ENCODE measurements at places on chromosomes 7 and 10. TPM values are rescaled to one million over a fixed set of nuclear protein-coding genes. Genes with fewer than 3 reads are reported as not detected.
A peak's percentile ranks its signal among the peaks of the same experiment; 100 is the strongest.

DNA sequence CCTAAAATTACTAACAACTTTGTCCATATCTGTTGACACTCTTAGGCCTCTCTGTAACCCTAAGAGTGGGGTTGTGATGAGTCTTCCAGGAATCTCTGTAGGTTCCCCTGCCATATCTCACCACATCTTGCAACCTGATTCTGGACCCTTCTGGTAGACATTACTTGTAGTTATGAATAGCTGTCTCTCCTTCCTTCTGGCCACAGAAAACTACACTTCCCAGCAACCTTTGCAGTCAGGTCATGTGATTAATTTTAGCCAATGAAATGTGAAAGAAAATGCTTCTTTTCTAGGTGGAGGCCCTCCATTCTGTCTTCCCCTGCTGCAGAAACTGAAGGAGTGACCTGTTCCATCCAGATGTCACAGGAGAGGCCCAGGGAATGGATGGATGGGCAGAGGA lies 147.6 kb upstream of the AOAH start:
- no peak for DNase-seq

DNA sequence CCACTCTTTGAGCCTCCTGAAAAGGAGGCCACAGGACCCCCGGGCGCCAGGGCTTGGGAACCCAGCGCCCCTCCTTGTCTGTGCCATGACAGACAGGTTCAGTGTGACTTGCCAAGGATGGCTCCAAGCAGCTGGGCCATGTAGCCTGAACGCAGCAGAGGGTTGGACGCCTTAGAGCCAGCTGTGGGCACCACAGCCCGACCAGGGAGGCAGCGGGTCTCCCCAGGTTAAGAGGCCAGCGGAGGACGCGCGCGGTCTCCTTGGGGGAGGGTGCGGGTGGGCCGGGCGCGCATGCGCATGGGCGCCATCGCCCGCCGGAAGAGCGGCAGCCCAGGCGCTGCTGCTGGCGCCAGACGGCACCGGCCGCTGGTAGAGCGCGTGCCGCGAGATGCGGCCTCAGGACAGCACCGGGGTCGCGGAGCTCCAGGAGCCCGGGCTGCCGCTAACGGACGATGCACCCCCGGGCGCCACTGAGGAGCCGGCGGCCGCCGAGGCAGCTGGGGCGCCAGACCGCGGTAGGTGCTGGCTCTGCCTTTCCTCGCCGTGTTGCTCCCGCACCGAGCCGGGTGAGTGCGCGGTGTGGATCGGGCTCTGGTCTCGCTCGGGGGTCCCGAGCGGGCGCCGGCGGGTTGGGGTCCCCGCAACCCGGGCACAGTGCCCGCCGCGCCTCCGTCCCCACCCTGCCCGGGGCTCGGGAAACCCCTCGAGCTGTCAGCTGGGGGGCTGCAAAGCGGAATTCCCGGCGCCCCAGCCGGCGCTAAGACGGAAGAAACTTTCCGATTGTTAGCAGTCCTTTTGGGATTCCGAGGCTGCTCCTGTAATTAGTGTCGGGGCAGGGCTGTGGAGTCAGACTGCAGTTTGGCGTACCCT lies at the start of gene SLC35G1:
TSS of gene SLC35G1 (plus strand) at position 333 of the 870 bp plus-strand sequence. CDS start at position 389, 56 bp downstream.
- DNase-seq: peak; percentile 53

DNA sequence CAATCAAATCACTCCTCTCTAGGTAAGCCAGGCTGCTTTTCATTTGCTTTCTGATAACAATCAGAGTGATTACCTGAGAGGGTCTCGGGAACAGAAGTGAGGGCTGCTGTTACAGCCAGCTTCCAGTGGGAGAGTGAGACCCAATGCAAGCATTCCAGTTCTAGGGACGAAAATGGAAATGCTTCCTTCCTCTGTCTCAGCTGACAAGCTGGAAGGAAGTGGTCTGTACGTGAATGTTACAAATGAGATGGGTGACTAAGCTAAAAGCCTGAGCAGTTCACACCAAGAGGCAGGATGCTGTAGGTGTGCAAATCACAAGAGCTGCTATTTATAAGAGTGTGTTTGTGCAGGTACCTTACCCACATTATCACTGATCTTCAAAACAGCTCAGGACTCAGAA lies 772.4 kb downstream of the GRID1 start:
- DNase-seq: no peak

- DNase-seq: no peak
Observed at GRCh38 chr10:75000748-75001321, 110.6 kb upstream of the SAMD8 start.

- peak; percentile 33 for DNase-seq
Observed at GRCh38 chr7:31114593-31115343, 62.7 kb downstream of the ADCYAP1R1 start.

GRCh38 chr7:12074889-12075288 lies 136.2 kb upstream of the TMEM106B start:
- no peak for DNase-seq

DNA sequence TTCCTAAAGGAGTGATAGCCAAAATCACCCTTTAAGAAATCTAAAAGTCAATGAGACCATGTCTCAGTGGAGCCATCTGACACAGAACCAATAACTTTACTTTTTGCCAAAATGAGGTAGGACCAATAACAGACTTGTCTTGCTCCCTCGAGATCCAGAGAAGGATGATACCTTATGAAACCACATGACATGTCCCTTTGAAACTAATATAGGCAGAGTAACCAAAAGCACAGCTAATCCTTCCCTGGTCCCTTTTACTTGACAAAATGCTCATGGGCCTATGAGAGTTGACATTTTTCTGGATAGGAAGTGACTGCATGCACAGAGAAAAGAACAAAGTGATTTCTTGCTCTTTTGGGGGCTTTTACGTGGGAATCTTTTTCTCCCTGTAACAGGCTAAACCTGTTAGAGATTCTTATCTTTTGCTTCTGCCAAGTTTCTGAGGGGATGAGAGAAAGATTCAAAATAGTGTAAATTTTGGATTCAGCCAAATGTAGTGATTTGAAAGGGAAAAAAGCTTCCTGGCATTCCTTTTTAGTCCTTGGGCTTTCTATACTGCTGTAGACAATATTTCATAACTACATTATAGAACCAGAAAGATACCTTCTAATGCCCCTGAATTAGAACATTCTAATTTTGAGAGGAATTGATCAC lies 87.6 kb downstream of the ARMH3 start:
- DNase-seq: no peak

DNA sequence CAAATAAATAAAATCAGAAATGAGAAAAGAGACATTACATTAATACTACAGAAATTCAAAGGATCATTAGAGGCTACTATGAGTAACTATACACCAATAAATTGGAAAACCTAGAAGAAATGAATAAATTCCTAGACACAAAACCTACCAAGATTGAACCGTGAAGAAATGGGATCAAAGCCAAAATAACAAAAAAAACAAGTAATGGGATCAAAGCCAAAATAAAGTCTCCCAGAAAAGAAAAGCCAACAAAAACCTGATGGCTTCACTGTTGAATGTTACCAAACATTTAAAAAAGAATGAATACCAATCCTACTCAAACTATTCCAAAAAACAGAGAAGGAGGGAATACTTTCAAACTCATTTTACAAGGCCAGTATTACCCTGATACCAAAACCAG lies 20.0 kb downstream of the GSDME start:
- no peak for DNase-seq

DNA sequence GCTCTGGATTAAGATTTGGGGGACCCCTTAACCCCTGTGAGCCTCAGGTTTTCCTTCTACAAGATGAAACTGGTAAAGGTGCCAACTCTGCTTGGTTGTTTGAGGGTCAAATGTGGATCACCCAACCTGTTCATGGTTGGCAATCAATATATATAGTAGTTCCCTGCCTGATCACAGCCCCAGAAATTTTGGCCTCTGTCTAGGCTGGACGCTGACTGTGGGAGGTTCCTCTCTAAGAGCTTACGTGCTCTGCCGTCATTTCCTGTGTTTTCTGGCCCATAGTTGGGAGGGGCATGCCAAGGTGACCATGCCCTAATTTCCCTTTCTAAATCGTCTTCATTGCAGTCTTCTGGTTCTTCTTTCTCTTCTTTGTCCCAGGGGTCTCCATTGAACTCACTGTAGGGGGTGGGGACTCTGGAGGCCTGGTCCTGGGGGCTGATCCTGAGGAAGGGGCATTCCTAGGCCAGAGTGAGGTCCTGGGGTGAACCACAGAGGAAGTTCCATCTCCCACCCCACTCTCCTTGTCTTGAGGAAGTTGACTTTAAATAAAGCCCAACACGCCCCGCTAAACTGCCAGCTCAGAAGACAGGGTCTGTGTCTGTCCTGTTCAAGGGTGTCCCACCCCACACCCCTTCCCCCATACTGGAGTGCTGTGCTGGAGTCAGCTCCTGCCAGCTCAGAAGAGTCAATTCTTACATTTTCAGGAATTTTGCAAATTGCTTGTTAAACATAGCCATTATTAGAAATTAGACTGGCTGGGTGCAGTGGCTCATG lies 98.9 kb upstream of the SDK1 start:
- DNase-seq: no peak

GRCh38 chr10:21293518-21294356 lies 231.7 kb downstream of the SKIDA1 start:
- DNase-seq: no peak

DNA sequence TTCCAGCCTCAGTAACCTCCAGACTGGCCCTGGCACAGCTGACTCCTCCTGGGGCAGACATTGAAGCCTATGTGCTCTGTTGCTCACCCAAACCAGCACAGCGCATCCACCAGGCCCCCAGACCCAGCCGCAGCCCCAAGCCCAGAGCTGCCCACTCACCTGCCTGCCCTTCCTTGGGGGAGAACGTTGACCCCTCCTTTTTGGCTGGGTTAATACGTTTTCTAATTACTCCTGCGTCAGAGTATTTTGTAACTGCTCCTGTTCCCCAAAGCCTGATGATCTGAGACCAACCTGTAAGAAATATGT lies 106.9 kb upstream of the NPS start:
- DNase-seq: no peak

- DNase-seq: no peak
Observed at GRCh38 chr7:85833066-85833465, 646.2 kb upstream of the SEMA3D start.

DNA sequence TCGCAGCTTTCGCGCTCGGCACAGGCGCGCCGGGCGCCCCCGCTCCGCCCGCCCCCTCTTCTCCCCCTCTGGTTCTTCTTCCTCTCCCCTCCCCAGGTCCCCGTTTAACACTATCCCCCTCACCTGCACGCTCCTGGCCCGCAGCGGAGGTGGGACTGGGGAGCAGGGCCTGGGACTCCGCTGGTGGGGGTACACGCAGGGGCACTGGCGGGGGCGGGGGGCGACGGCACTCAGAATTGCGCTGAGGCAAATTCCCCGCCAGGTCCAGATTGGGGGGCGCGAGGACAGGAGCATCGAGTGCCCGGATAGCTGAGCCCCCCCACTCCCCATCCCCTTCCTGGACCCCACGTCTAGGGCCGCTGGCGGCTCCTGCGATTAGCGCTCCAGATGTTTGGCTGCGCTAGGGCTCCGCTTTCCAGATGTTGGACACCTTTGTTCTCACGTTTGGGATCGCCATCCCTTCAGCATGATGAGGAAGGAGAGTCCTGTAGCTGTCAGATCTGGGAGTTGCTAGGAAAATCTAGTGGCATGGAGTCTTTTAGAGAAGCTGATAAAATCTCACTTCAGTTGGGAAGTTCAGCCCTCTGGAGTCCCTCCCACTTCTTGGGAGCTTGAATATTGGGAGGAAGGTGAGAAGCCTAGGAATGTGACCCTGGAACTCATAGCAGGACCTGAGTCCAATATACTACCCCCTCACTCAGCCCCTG lies 31.4 kb upstream of the PAX2 start:
- DNase-seq: no peak

GRCh38 chr7:55144333-55145317 lies 125.8 kb downstream of the EGFR start:
- DNase-seq: no peak

- no peak for DNase-seq
Observed at GRCh38 chr10:69239816-69240434, 19.8 kb downstream of the HKDC1 start.

DNA sequence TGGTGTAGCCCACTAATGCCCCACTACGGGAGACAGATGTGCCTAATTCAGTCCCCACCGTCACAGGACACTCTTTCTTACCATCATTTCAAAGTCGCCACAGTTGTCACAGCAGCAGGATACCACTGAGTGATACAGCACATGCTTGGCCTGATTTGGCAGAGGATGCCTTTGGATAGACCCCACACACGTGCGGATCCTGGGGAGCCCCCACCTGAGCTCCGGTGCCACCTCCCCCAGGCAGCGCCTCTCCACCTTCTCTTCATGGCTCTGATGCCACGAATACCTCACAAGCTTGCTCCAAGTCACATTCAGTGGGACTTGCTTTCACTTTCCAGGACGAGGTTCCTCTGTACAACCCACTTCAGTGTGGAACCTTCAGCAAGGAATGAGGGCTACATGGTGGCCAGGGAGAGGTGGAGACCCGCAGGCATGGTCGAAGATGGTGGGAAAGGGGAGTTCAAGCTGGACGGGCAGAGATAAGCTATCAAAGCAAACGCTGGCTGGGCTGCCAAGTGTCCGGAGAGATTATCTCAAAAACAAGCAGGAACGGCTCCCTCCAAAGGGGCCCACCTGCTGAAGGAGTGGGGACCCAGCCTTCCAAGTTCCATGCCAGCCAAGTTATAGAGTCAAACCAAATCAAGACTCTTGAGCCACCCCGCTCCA lies 107.4 kb downstream of the ZRANB1 start:
- DNase-seq: no peak

- no peak for DNase-seq
Observed at GRCh38 chr7:41002741-41003610, 699.9 kb downstream of the INHBA start.

DNA sequence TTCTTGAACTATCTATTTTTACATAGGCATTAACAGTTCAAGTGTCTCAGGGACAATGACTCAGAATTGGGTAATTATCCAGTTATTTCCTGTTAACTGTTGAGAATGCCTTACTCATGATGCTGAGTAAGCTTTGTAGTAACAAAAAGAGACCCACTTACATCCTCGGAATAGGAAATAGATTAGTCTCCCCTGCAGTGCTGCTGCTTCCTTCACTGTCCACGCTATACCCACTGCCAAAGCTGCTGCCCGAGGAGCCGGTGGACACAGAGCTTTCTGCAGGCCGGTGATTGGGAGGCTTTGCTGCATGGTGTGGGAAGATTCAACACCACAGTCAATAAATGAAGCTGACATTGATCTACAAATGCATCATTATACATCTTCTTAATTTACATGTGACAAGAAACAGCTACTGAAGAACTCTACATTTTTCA lies 357.1 kb downstream of the PCLO start:
- DNase-seq: no peak

GRCh38 chr10:119337223-119337622 lies 129.9 kb downstream of the GRK5 start:
- DNase-seq: no peak

Gene CFAP46
- 6.5 TPM for polyA plus RNA-seq

Gene GSTO2
- 28.1 TPM for polyA plus RNA-seq

Gene TAS2R5
- 1.7 TPM for polyA plus RNA-seq

Gene GPC2
- polyA plus RNA-seq: 8.7 TPM

Gene SLC29A4
- 23.3 TPM for polyA plus RNA-seq
